ENCODE measurements at places on chromosomes 6 and 20.

DNA sequence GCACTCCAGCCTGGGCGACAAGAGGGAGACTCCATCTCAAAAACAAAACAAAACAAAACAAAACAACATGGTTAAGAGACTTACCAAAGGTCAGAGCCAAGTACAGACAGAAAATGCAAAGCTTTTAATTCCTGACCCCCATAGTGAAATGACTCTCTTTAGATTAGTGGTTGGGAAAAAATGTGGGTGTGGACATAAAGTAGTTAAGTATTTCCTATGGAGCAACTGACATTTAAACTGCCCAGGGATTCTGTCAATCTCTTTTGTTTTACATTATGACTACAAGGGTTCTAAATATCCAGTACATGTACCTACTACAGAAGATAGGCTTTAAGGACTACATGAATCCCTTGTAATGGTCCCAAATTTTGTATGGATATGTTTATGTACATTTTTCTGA is 75.1 kb downstream of the IRAK1BP1 start:
- no peak for DNase-seq

DNA sequence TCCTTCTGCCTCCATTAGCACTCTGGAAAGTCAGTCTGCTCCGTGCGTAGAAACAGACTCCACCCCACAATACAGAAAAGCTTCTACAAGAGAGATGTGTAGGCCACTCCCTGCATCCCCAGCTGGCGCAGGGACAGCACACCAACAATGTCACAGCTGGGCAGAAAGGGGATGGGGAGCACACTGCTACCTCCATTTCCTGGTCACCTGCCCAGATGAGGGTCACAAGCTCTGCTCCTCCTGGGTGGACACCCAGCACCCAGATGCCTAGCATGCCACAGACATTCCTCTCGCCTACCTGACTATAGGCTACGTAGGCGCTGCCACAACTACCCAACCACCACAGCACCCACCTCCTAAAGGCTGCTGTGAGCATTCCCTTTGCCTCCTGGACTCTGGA is 12.2 kb downstream of the BEND3 start:
- DNase-seq, result no peak

- DNase-seq, result no peak
Observed at GRCh38 chr6:156795825-156796224, 18.6 kb downstream of the ARID1B start.

DNA sequence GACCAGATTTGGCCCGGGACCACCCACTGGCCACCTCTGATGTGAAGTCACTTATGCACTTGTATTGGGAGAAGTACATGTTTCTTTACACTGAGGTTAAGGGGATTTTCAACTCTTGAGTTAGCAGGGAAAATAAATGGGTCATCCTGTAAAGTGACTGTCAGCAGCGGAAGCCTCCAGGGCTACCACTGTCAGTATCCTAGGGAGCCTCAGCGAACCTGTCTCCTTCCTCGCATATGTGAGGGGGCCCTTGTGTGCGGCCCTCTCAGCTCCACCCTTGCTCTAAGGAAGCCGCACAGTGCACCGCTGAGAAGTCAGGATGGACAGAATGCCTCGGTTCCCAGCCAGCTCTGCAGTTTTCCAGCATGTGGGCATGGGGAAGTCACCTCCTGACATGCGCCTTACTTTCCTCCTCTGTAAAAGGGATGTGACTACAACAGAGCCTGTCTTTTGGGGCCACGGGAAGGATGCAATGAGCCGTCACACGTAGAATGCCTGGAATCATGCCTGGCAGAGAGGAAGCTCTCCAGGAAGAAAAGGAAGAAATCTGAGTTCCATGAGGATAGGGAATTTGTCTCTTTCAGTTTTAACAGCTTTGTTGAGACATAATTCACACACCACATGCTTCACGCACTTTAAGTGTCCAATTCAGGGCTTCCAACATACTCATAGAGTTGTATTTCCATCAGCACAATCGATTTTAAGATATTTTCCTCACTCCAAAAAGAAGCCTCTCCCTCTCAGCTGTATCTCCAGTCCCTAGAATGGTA is 115.4 kb downstream of the SYCP2 start:
- no peak for DNase-seq

DNA sequence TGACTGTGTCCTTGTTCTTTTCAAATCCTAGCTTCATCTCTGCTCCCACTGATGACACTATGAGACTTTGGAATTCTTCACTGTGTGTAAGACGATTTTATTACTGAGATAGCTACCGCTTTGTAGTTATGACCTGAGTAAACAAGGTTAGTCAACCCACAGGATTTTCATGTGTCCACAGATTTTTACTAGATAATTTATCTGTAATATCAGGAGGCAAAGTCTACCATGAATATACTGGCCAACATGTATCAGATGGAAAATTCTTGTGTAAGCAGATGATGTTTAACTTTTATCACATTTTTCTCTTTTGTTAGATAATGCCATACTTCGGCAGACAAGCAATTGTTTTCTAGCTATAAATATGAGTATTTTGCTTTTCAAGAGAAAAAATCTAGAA is 119.8 kb downstream of the SGK1 start:
- DNase-seq, result no peak

DNA sequence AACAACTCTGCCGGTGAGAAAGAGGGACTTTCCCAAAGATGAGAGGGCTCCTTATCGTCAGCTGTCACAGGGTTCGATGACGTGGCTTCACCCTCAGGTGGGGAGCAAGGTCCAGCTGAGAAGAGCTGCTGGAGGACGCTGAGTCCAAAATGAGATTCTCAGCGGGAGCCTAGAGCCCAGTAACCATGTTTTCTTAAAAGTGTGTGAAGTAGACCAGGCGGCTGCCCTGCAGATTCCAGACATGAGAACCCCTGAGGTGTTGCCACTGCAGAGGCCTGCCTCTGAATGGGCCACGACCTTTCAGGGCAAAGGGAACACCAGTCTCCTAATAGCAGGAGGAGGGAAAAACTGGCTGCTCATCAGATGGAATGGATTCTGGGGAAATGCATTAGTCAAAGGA is 375.1 kb downstream of the BTBD9 start:
- no peak for DNase-seq

- DNase-seq, result no peak
Observed at GRCh38 chr6:103570431-103570830, 1289.3 kb downstream of the HACE1 start.

DNA sequence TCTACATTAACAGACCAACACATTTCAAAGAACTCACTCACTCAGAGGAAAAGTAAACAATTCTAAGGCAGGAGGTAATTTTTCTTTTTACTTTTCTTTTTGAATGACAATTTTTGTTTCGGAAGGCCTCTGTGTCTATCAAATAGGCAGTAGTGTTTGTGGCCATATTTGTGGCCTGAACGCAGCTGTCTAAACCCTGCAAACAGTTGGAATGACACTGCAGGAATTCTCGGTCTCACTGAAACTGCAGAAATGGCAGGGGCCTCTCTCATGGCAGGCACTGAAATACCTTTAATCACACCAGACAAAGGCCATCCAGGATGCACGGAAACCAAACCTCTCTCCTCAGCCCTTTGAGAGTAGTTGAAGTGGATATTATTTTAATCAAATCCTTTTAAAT is 30.4 kb downstream of the FYN start:
- DNase-seq, result no peak

- DNase-seq, result peak; percentile 14
Observed at GRCh38 chr6:4253604-4254231, 118.3 kb upstream of the ECI2 start.

- no peak for DNase-seq
Observed at GRCh38 chr20:2476742-2477615, 6.4 kb upstream of the SNRPB start.

- DNase-seq, result no peak
Observed at GRCh38 chr6:128919412-128920180, 36.7 kb downstream of the LAMA2 start.

GRCh38 chr6:63882208-63882607 is 246.6 kb downstream of the PHF3 start:
- DNase-seq, result no peak

GRCh38 chr6:31908791-31909190 is 6.9 kb upstream of the ZBTB12 start:
- no peak for DNase-seq

DNA sequence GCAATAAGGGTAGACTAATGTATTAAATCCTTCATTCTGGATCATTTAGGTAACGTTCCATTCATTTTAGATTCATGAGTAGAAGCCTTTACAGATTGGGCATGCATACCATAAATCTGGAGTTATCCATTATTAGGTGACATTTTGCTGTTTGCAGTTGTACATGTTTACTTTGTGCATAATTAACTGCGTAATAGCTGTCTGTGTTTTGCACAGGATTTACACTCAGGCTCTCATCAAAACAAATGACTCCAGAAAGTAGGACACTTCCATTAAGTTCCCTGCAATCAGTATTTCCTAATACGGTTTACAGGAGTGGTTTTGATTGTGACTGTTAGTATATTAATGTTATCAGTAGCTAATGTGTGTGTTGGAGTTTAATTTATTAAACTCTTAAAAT is 997.4 kb downstream of the HACE1 start:
- peak; percentile 88 for DNase-seq

DNA sequence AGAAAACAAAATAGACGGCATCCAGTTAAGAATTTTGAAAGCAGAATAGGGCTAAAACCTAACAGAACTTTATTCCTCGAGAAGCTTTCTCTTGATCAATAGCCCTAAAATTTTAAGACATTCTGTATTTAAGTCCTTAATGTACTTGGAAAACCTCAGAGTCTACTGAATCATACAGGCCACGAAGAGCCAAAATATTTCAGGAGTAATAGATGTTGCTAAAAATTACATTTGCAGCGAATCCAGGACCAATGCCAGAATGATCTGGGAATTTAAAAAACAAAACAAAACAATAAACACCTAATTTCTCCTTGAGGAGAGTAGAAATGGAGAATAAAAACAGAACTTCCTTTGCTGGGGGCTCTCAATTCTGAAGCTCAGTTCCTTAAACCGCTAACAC is 23.3 kb downstream of the ATXN1 start:
- no peak for DNase-seq

- no peak for DNase-seq
Observed at GRCh38 chr6:14359438-14359837, 241.9 kb downstream of the CD83 start.

DNA sequence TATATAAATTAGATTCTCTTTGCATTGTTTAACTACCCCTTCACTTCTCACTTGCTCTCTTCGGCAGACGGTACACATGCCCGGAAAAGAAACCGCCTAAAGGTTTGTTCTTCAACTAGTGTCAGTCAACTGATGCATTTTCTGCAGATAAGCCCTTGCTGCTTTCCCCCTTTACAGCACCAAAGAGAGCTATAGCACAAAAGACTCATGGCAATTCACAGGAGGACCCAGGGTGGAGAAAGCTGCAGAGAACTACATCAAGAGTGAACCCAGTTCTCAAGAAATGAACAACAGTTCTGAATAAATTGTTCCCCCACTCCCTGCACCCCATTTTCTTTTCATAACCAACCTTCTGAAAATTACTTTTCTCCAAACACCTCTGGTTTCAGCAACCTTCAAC is 8.9 kb downstream of the CD164 start:
- DNase-seq, result no peak

- no peak for DNase-seq
Observed at GRCh38 chr6:2881423-2881822, 21.7 kb downstream of the SERPINB9 start.

GRCh38 chr20:9476174-9476573 is 38.2 kb upstream of the LAMP5 start:
- DNase-seq, result no peak

GRCh38 chr20:8658103-8658502 is 410.8 kb upstream of the PLCB4 start:
- DNase-seq, result no peak

- DNase-seq, result peak; percentile 81
Observed at GRCh38 chr20:3563548-3564177, 92.8 kb downstream of the ATRN start.

DNA sequence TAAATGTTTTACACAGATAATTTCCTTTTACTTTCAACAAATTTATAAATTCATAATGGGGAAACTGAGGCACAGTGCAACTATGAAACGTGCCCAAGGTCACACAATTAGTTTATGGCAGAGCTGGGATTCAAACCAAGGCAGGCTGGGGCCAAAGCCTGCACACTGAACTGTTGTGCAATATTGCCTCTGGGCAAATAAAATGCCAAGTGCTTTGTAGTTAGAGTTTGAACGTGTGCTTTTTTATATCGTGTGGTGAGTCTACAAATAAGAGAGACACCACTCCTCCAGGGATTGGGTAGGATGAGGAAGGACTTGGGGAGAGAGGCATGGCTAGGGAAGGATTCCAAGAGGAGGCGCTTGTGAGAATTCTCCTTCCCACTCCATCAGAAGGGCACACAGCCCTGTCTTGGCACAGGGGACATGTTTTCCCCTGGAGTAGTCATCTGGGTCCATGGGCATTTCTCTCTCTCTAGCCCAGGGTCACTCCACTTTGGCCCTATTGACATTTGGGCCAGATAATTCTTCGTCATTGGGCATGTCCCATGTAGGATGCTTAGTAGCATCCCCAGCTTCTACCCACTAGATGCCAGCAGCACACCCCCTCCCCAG is 2.8 kb upstream of the CDH22 start:
- peak; percentile 49 for DNase-seq

GRCh38 chr6:78157606-78158005 is 504.8 kb downstream of the MEI4 start:
- no peak for DNase-seq

DNA sequence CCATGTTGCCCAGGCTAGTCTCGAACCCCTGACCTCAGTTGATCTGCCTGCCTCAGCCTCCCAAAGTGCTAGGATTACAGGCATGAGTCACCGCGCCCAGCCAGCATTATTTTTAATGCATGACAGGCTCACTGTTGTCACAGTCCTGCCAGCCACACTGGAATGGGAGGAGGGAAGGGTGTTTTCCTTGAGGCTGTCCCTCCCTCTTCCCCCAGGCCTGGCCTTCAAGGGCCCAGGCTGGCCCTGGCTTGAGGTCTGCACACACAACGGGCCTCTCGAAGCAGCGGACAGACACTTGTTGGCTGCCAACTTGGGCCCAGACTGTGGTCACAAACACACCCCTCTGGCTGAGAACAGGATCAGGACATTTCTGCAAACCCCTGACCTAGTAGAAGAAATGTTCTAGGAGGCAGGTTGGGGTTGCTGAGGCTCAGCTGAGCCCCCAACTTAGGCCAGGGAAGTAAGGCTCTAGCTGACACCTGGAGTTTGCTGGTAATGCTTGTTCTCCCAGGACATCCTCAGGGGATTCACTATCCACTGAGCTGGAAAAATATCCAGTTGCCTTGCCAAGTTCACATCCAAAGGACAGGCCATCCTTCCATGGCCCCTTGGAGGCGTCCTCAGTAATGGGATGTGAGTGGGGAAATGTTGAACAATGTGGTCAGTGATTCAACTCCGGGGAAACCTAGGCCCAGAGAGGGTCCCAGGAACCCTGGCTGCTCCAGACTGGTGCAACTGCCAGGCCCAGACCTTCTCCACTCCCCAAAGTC is 9.9 kb downstream of the SNTA1 start:
- no peak for DNase-seq

- peak; percentile 53 for DNase-seq
Observed at GRCh38 chr6:169723991-169724493, 258 bp downstream of the PHF10 start.

DNA sequence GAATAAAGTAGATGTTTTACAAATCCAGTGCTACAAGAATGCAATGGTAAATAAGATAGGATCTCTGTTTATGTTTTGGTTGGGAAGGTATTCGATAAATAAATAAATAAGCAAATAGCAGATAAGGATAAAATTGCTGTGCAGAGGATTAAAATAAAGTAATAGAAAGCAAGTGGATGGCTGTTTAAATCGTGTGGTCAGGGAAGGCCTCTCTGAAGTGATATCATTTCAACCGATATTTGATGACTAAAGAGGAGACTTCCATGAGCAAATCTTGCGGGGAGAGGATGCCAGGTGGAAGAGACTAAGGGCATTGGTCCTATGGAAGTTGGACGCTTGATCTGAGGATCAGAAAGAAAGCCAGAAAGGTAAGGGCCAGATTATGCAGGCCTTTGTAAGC is 92.0 kb upstream of the CCN2 start:
- no peak for DNase-seq

- no peak for DNase-seq
Observed at GRCh38 chr6:153959276-153959675, 79.8 kb upstream of the OPRM1 start.
